ENCODE measurements at places on chromosomes 2 and 18.
A peak's percentile ranks its signal among the peaks of the same experiment; 100 is the strongest.

DNA sequence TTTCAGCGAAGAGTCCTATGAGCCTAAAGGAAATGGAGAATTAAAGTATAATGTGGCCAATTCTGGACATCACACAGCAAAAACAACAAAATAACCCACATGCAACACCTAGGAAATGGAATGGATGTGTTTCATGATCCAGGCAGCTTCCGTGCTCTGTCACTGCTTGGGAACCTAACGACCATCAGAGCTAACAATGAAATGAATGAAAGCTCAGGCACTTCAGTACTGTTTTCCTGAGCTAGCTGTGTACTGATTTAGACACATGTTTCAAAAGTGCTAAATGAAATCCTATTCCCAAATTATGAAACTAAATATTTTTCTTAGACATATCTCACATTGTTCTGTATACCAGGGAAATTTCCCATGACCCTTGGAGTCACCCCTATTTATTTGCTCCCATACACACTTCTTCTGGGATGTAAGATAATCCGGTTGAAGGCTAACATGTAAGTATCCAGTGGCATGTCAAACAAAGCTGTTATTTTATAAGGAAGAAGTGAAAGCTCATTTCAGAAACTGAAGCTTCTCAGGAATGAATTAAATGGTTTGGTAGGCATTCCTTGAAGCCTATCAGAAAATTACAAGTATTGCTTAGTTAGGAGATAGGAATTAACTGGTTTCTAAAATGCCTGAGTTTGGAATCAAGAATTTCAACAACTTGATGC is 108.5 kb upstream of the RND3 start:
- DNase-seq: no peak

DNA sequence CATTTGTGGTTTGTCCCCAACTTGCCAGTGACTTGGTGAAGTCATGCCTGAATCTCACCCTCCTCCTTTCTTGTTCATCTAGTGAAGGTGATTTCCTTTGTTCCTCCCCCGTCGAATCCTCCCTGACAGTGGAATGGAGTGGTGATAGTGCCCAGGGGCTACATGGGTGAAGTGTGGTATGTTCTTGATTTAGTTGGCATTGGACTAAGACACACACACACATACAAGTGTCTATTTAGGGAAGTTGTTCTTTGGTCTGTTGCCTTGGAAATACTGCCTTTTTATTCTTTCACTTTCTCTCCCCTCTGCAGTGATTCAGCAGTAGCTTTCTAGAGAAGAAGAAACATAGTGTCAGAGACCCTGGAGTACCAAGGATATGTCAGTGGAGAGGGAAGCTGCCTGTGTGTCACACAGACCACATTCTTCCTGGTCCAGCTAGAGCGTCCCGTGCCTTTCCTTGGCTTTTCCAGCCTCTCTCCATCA is 10.9 kb downstream of the INPP4A start:
- DNase-seq: no peak

- no peak for DNase-seq
Observed at GRCh38 chr2:101657787-101658186, 39.7 kb upstream of the MAP4K4 start.

GRCh38 chr2:54247115-54247514 is 8.9 kb downstream of the TSPYL6 start:
- no peak for DNase-seq

GRCh38 chr2:199704358-199705238 is 146.4 kb downstream of the FTCDNL1 start:
- no peak for DNase-seq

DNA sequence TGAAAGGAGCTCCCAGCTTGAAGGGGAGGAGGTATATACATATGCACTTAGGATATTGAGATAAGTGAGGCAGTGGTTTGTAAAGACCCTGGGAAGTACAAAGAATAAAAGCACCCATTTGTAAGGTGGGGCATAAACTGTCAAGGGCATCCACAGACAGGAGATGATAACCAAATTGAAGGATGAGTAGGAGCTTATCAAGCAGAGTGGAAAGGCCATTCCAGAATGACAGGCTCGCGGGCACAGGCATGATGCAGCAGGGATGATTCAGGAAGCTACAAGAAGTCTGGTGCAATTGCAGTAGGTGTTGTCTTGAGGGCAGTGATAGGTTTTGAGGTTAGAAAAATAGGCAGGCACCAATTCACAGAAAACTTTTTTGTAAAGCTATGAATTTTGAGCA is 504.8 kb downstream of the PIK3C3 start:
- DNase-seq: no peak

GRCh38 chr2:120867290-120868241 is 131.9 kb downstream of the GLI2 start:
- peak; percentile 89 for DNase-seq

DNA sequence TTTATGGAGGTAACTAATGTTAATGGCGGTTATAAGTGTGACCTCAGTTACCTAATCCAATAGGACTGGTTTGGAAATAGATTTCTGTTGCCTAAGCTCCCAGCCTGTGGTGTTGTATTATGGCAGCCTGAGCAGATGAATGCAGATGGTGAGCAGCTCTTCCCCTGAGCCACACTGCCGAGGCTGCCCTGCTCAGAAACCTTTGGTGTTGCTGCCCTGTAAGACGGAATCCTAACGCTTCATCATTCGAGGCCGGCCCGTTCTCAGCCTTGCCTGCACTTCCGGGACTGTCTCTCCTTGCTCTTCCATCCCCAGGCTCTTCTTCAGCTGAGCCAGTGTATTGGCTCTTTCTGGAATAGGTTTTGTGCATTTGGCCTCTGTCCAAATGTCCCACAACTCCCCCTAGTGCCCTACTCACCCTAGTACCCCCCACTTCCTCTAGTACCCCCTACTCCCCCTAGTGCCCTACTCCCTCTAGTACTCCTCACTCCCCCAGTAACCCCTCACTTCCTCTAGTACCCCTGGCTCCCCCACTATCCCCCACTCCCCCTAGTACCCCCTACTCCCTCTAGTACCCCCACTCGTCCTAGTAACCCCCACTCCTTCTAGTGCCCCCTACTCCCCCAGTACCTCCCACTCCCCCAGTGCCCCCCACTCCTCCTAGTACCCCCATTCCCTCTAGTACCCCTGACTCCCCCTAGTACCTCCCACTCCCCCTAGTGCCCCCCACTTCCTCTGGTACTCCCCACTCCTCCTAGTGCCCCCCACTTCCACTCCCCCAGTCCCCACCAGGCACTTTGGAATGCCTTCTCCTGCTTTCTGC is 106.0 kb upstream of the TAF1B start:
- no peak for DNase-seq

DNA sequence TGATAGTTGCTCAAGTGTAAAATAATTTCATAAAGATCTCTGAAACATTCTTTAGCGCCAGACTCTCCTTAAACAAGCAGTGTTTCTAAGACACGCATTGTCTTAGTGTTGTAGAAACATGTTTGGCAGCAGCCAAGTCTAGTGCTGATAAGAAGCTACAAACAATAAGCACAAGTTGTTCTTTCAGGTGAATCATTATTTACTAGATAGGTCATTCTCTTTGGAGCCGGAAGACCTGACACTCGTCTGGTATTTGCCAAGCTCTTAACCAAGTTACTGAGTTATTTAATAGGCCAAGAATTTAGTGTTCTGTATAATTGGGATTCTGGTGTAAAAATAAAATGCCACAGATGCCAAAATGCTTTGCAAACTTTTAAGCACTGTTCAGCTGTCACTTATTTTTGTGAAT is 852.1 kb downstream of the CPS1 start:
- DNase-seq: no peak

DNA sequence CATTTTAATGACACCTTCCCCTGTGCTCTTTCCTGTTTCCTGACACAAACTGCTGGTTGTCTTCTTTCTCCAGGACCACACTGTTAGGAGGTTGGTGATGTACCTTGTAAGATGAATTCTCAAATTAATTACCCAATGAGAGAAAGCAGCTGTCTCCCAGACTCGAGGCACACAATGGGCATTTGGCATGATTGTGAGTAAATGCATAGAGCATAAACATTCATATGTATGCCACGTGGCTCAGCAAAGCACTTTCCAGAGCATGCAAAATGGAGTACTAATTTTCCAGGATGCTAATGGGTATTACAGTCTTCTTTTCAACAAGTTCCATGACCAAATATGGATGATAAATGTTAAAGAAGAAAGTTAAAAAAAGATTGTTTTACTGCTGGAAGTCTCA is 235.2 kb upstream of the KLHL29 start:
- no peak for DNase-seq

DNA sequence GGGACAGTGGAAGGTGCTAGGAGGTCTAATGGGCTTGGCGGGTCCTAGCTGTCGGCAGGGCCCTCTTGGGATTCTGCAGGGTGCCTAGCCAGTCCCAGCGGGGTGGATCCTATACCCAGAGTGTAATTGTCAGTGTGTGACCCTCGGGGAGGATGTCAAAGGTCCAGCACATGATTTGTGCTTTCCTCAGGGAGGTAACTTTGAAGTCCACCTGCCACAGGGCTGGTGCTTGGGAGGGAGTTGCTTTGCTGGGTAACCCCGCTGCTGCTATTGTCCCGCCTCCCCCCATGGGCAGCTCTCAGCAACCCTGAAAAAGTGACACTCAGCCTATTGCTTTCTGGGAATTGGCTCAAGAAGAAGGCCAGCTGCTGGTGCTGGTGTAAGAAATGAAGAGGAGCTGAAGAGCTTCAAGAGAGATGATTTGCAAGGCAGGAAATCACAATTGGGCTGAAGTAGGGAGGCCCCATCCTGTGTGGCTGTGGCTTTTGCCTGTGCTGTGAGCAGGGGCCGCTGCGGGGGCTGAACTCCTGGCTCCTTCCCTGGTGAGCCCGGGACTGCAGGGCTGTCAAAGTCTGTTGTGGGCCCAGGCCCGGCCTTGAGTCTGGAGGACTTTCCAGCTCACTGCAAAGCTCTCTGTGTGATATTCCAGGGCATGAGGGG is 36.4 kb downstream of the EMILIN2 start:
- no peak for DNase-seq

DNA sequence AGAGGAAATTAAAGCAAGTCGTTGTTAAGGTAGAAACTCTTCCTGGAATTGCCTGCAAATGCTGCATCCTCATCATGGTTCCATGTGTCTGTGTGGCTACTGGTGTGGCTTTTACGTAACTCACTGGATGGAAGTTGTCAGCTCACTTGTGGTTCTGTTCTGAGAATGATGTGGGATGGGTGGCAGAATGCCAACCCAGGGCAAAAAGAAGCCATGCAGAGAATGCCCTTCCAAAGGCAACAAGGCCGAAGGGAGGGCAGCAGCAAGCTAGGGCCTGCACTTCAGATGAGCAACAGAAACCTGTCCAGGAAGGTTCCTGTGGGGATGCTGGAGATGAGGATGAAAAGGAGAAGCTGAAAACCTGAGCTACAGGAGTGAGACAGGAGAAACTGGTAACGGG is 10.4 kb upstream of the NAPG start:
- DNase-seq: no peak

GRCh38 chr2:164694275-164694695 is 73.0 kb upstream of the GRB14 start:
- no peak for DNase-seq

DNA sequence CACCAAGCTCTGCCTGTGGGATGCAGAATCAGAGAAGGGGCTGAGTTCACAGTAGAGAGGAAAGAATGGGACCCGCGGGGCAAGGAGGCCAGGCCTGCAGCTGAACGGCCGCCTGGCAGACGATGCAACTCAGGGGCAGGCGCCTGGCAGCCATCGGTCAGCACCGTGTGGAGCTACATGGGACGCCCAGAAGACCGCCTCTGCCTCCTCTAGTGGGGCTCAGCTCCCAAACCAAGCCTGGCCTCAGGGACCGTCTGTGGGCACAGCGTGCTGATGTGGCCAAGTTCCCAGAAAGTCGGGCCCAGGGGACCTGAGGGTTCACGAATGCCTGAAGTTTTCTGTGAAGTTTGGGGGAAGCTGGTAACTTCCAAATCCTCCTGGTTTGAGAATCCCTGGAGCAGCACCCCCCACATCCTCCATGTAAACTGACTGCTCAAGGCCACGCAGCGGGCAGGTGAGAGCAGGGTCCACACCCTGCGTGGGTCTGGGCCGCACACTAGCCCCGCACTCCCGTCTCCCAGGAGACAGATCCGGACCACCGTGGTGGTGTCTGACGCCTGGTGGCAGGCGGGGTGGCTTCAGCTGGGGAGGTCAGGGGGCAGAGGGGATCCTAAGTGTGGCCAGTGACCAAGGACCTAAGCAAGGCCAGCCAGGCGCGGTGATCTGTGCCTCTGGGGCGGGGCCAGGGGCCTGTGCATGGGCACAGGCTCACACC is 14.6 kb downstream of the SNORC start:
- peak; percentile 41 for DNase-seq

GRCh38 chr2:1593371-1594122 is 150.8 kb downstream of the PXDN start:
- peak; percentile 79 for DNase-seq

- no peak for DNase-seq
Observed at GRCh38 chr18:65587491-65587890, 163.3 kb upstream of the CDH7 start.

GRCh38 chr2:59881218-59881617 is 672.2 kb downstream of the BCL11A start:
- no peak for DNase-seq

GRCh38 chr2:161004379-161004778 is 155.8 kb upstream of the TANK start:
- DNase-seq: no peak

GRCh38 chr2:189933911-189934399 is 128.6 kb downstream of the MSTN start:
- DNase-seq: no peak

DNA sequence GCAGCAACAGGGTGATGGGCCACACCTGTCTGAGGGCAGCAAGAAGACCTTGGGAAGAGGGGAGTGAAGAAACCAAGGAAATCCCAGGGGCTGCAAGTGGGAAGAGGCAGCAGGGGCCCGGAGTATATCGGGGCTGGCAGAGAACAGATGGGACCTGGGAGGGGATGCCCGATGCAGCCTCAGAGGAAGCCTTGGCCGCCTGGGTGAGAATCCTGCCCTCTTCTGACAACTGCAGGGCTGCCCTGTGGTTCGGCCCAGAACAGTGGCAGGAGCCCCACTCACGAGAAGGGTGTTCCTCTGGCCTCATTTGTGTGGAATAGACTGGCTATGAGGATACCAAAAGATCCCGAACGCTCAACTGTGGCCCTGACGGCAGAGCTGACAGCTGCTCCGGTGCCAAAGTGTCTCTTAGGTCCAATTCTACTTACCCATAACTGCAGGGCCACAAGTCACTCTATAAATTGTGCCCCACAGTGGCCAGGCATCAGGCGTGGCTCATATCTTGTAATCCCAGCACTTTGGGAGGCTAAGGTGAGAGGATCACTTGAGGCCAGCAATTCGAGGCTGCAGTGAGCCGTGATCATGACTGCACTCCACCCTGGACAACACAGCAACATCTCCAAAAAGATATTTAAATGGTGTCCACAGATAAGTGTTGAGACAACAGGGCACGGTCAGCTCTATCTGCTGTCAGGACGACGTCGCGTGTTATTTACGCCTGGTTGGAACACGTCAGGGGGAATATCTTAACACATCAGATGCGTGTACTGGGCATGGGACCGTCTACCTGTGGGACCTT is 23.6 kb upstream of the ID2 start:
- DNase-seq: no peak

DNA sequence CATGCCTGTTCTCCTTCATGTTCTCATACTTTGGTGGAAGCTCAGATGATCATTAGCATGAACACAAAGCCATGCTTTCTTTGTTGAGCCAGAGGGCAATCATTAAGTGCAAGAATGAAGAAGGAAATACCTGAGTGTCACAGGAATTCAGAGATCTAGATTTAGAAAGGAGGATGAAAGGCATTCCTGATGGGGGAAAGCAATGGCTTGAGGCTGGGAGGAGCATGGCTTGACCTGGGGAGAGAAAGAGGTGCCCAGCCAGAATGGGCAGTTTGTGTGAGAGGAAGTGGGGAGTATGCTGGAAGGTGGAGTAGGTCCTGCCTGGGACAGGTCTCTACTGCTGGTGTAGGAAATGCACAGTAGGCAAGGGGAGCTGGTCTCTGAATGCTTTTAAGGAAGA is 35.1 kb downstream of the SLC4A3 start:
- no peak for DNase-seq
